ENCODE measurements at places on chromosomes 2 and 18.

GRCh38 chr2:72973566-72974435 is 56.5 kb downstream of the EMX1 start:
- peak; percentile 62 for DNase-seq

DNA sequence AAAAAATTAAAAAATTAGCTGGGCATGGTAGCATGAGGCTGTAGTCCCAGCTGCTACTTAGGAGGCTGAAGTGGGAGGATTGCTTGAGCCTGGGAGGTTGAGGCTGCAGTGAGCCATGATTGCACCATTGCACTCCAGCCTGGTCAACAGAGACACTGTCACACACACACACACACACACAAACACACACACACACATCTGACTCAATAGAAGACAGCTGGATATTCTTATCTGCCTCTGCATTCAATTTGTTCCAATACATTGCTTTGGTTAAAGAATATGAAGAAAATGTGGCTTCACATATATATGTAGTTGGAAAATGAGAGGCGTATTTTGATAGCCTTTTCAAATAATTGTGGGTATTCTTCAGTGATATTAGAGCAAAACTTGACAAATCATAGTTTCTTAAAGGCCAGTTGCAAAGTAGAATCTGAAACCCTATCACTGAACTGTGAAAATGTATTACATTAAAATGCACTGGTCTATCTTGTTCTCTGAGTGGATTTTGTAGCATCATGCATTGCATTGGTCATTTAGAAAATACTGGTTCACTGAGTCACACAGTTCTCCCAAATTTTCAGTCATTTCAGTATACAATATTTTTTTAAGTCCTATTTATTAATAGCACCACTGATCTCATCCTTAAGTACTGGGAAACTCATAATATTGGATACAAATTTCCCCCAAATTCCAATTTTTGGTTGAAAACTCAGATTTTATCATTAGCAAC is 140.9 kb downstream of the MCFD2 start:
- DNase-seq = no peak

- DNase-seq = no peak
These were observed 758.8 kb upstream of the DDX18 start for GRCh38 chr2:117055499-117056375.

GRCh38 chr2:180842461-180842860 is 137.9 kb upstream of the UBE2E3 start:
- DNase-seq = no peak

DNA sequence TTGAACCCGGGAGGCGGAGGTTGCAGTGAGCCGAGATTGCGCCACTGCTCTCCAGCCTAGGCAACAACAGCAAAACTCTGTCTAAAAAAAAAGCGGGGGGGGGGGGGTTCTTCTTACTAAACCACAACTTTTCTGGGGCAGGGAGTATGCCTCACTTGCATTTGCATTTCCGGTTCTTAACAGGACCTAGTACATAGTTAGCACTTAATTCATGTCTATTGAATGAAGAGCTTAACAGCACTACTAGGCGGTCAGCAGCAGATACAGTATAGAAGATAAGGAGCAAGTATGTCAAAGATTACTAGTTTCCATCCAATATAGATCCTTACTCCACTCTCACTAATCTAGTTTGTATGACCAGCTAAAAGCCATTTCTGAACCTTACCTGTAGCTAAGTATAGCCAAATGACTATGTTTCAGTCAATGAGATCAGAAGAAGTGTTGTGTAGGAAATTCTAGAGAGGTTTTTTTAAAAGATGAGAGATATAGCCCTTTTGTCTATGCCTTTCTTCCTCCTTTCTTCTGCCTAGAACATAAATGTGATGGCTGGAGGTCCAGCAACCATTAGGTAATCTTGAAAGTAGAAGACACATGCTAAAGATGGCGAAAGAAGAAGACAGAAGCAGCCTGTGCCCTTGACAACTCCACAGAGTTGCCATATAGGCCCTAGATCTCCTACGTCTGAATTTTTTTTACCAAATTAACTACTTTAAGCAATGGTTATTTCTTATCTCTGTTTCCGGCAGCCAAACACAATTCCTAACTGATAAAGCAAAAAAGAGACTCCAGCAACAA is 11.3 kb downstream of the HYCC2 start:
- DNase-seq = no peak

- DNase-seq = no peak
These were observed 42.7 kb downstream of the RRM2 start for GRCh38 chr2:10165282-10165681.

DNA sequence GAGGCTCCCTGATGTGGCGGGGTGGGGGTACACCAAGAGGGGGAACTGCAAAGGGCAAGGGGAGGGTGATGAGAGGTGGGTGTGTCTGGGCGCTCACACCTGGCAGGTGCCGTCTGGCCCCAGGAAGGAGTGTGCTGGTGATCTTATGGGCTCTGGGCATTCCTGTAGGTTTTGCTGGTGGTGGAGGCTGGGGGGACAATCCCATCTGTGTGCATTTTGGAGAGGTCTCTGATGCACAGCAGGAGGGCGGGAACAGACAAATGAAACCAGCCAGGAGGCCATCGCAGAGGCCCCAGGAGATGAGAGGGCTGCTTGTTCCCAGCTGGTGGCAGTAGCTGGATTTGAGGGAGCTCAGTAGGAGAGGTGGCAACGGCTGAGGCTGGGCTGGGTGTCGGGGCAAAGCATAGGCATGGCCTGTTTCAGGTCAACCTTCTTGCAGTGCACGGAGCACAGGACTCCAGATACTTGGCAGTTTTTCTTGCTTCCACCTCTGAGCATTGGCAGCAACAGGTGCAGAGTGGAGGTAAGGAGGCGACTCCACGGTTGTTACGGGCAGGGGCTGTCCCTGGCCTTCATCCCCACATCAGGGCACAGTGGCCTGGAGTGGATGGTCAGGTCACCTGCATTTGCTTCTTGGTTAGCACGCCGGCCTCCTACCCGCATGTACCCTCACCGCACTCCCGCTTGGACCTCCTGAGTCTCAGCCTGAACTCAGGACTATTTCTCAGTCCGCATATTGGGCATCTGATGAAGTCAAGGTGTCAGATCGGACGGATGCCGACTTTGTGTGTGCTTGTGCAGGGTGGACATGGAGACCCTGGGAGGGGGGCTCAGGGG is 194.2 kb upstream of the HDAC4 start:
- peak; percentile 17 for DNase-seq
